ENCODE measurements at places on chromosomes 1 and 21.

DNA sequence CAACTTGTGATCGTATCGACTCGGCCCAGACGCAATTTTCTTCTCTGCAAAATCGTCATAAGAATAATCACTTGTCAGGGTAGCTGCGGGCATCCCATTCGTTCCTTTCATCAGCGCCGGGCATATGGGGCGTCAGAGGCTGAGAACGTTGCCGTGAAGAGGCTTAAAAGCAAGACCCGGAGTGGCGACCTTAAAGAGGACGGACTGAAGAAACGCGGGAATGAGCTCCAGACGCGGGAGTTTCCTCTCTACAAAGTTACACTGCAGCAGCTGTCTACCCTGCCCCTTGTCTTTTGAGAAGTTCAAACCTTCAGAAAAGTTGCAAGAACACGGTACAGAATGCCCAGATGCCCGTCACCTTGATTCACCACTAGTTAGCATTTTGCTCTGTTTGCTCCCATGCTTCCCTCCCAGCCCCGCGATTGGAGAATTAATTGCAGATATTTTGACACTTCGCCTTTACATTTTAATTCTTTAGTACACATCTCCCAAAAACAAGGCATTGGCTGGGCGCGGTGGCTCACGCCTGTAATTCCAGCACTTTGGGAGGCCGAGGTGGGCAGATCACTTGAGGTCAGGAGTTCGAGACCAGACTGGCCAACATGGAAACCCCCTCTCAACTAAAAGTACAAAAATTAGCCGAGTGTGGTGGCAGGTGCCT, 967 bp downstream of the CENPS start:
- no peak for DNase-seq

DNA sequence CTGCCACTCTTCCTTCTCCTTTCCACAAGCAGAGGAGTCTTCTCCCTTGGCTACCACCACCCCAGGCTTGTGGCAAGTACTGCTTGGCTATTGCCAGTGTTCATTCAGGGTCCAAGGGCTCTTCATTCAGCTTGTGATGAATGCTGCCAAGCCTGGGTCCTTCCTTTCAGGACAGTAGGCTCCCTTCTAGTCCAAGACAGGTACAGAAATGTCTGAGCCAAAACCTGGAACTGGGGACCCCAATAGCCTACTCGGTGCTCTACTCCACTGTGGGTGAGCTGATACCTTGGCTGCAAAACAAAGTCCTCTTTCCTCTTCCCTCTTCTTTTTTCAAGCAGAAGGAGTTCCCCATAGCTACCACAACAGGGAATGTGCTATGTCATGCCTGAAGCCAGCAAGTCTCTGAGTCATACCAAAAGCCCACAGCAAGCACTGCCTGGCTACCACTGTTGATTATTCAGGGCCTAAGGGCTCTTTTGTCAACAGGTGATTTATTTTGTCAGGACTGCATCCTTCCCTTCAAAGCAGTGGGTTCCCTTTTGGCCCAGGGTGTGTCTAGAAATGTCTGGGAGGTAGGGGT, 268.9 kb downstream of the HHAT start:
- no peak for DNase-seq

- no peak for DNase-seq
Measured at GRCh38 chr1:234331507-234331906, 41.7 kb upstream of the COA6 start.

DNA sequence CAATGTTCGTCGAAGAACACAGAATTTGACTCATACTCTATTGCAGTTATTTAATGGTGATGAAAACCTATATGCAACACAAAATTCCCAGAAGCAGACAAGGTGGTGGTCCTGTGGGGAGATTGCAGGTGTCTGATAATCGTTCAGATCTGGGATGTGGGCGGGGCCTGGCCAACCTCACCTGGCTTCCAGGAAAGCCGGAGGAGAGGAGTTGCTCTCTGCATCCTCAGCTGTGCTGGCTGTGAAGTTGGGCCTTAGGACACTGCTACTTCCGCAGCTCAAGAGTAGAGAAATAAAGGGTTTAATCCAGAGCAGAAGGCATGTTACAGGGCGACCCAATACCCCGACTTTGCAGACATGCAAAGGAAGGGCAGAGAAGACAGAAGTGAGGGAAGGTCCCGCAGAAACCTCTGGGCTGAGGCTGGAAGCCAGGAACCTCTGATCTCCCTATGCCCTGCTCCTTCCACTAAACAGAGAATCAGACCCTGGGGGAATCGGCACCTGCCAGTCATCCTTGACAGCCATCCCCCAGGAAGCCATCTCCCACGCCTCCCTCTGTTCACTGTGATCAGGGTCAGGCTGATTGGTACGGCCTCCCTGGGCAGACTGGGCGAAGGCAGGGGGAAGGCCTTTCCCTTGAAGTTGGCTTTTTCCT, 590.3 kb downstream of the AJAP1 start:
- DNase-seq: no peak

DNA sequence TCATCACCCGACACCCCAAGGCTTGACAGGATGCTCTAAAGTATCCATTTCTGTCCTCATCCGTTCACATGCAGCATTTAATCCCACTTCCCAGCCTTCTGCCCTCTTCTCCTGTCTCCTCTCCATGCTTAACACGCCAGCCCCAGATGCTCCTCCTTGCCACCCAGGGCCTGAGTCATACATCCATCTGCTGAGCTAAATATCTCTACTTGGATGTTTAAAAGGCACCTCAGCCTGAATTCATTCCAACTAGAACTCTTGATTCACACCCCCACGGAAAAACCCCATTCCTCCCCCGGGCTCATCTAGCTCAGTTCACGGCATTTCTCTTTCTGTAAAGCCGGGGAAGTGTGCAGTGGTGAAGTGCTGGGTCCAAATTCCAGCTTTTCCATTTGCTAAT, 27.7 kb downstream of the TEX35 start:
- DNase-seq: no peak

- DNase-seq: no peak
Measured at GRCh38 chr1:147466543-147466942, 74.8 kb upstream of the BCL9 start.

DNA sequence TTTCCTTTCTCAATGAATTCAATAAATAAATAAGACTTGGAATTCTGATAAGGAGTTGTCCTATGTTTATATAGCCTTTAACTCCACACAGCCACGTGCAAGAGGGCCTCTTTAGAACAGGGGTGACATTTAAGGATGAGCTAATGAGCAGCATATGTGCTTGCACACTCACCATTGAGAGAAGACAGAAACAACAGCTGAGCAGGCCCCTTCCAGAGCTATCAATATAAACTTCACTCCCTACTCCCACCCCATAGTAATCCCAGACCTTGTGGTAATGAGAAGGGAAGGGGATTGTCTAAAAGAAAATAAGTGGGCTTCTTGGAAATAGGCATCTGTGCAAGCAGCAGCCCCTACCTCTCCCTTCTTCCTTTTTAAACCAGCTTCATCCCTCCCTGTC, 176.0 kb downstream of the SEC16B start:
- no peak for DNase-seq

- no peak for DNase-seq
Measured at GRCh38 chr1:197137322-197137721, 9.1 kb downstream of the ASPM start.

GRCh38 chr1:82486468-82486867, 685.7 kb downstream of the ADGRL2 start:
- no peak for DNase-seq

- DNase-seq: no peak
Measured at GRCh38 chr1:152048416-152049009, 11.7 kb upstream of the S100A11 start.

GRCh38 chr1:91502672-91503184, 2.1 kb downstream of the CDC7 start:
- peak; percentile 7 for DNase-seq

GRCh38 chr1:36342426-36343185, 19.2 kb upstream of the EVA1B start:
- no peak for DNase-seq

GRCh38 chr1:201954263-201955008, 867 bp upstream of the TIMM17A start:
- DNase-seq: no peak

GRCh38 chr1:192709544-192709943, 73.6 kb downstream of the RGS13 start:
- no peak for DNase-seq

GRCh38 chr1:160576390-160576789, 2.9 kb downstream of the CD84 start:
- no peak for DNase-seq

All from NCI-H2081 treated with DMSO at 0.1 percent for 48 hours (cell line).